D721Med (cell line): ENCODE measurements at places on chromosomes 6 and 20.

DNA sequence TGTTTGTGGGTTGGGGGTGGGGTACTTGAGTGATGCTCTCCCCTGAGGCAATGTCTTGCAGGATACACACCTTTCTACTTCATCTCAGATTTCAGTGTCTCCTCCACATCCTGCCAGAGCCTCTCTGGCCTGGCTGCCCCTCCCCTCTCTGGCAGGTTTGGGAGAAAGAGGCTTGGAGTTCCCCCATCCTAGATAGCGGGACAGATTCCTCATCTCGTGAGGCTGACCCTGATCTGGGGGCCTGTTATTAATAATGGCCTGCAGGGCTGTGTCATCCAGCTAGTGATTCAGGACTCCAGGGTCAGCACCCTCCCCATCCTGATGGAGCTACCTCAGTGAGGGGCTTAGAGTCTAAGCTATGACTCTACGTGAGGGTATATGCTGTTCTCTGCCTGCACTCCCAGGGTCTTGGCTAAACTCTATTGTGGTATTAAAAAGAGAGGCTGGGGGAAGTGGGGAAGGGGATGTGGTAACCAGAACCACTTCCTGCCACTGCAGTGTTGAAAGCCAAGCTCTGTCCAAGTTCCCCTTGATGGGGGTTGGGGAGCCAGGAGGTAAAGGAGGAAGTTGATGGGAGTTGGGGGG lies 3.7 kb upstream of the MMP9 start:
- DNase-seq, result no peak

DNA sequence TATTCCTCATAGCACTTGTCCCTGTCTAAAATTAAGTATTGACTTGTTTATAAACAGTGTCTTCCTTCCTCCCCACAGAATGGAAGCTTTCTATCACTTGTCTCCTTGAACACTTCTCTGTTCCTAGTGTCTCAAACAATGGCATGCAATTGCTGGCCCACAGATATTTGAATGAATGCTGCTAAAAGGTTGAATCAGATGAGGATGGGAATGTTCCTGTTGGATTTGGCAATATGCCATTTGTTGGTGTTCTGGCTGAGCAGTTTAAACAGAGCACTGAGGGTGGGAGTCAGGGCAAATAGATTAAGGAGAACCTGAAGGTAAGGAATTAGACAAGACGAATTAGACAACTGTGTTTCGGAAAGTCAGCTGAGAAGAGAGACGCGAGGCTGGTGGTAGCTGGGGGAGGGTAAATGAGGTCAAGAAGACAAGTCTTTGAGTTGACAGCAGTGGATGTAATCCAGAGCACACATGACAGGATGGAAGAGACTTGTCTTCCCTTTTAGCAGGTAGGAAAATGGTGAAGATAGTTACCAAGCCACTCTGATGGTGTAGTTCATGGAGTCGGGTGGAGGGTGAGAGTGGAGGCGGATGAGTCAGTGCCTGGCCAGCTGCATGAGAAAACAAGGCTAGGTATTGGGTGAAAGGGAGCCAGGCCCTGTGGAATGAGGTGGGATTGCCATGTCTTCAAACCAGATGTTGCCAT lies 58.3 kb upstream of the GNRH2 start:
- no peak for DNase-seq

DNA sequence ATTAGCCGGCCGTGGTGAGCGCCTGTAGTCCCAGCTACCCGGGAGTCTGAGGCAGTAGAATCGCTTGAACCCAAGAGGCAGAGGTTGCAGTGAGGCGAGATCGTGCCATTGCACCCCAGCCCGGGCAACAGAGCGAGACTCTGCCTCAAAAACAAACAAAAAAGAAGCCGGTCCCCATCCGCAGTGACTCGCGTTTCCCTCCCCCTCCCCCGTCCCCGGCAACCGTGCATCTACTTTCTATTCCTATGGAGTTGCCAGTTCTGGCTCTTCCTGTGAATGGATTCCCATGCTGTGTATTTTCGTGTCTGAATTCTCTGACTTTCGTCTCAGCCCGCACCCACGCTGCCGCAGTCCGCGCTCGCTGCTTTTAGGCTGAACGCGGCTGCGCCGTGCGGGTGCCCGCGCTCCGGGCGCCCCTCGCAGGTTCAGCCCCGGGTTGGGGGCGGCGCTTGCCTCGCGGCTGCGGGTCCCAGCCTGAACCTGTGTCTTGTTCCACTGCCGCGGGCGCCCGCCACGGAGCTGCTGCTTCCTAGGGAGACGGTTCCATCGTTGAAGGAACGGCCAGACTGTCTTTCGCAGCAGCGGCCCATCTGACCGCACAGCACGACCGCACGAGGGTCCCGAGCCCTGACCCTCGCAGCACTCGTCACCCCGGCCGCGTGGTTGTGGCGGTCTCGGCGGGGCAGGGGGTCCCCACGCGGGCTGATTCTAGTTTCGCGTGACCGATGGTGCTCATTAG lies 1.1 kb upstream of the MRGBP start:
- no peak for DNase-seq

GRCh38 chr6:128097009-128097408 lies 196.2 kb upstream of the THEMIS start:
- DNase-seq, result no peak

DNA sequence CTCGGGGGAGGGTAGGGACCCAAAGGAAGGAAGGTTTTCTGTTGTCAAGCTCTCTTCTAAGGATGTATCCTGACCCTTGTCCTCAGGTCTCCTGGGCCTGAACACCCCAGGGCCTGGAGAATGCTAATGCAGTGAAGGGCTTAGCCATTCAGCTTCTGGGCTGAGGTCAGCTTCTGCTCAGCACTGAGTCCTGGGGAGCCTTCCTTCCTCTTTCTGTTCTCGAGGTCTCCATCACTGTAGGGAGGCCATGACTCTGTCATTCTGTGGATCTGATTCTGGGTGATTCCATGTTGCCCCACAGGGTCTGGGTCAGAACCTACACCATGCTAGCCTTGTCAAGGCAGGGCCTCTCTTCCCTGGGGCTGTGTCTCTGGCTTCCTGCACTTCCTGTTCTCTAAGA lies 712.7 kb downstream of the DHX35 start:
- DNase-seq, result no peak

DNA sequence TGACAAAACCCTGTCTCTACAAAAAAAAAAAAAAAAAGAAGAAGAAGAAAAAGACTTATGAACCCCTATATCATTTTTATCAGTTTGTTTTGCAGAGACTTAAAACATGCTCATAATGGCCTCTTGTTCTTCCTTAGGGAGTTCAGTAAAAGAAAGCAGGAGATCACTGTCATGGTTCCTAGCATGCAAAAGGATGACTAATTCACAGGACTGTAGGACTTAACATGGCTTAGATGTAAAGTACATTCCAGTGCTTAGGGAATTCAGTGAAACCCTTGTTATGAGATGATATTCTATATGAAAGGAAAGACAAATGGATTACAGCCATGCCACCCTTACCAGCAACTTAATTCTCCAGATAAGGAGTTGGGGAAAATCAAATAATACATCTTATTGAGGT lies 29.5 kb downstream of the EEF1A1 start:
- DNase-seq, result no peak

DNA sequence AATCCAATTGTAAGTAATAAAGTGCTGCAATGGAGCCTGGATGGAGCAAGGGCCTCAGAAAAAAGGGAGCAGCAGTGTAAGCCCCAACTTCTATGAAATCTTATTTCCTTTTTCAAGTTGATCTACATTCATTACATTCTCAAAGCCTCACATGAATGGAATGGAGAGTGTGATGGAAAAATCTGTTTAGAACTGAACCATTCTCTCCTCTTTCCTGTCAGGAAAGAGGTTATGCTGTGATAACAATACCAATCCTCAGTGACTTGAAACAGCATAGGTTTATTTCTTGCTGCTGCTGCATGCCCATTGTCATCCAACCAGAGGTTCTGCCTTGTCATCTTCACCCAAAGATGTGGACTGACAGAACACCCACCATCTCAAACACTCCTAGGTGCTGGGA lies 8.9 kb upstream of the OR2H2 start:
- DNase-seq, result no peak

- no peak for DNase-seq
These were observed 128.9 kb downstream of the SCML4 start for GRCh38 chr6:107695061-107695720.

DNA sequence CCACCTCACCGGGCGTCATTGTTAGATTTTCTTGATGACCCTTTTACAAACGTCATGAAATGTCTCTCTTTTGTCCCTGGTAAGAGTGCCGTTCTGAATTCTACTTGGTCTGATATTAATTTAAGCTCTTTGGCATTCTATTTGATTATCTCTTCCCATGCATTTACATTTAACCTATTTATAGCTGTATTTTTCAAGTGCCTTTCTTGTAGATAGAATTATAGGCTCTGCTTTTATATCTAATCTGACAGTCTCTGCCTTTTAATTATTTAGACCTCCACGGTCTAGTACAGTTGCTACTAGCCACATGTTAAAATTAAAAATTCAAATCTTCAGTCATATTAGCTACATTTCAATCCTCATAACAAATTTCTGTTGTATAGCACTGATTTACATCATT lies 12.6 kb downstream of the RAB22A start:
- DNase-seq, result no peak

DNA sequence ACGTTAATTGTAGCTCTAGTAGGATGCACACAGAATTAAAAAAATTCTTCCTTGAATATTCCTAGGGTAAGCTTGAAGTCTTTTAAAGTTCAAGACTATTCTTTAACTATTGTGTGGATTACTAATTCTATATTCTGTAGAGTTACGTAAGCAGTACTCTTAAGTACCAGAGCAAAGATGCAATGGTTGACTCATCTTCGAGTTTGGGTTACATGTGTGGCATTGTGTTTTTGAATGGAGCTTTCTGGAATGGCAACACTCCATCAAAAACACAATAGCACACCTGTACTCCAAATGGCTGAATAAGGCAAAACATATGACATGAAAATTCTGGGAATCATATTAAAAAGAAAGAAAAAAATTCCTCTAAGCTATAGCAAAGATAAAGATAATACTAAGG lies 33.5 kb upstream of the CEP162 start:
- no peak for DNase-seq

DNA sequence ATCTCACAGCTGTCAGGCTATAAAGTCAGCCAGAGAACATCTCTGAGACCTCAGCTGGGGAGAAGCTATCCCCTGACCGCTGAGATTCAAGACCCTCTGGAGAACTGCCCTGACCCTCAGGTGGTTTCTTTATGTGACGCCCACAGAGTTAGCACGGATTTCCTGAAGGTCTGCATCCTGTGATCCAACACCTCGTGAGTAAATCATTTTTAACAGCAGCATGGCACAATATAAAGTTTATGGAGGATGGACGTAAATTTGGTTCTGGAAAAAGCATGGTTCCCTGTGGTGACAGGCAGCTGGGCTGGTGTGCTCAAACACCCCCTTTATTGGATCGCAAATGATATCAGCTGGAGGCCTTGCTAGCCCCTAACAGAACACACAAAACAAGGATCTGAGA lies 25.3 kb upstream of the TRAF3IP2 start:
- no peak for DNase-seq

DNA sequence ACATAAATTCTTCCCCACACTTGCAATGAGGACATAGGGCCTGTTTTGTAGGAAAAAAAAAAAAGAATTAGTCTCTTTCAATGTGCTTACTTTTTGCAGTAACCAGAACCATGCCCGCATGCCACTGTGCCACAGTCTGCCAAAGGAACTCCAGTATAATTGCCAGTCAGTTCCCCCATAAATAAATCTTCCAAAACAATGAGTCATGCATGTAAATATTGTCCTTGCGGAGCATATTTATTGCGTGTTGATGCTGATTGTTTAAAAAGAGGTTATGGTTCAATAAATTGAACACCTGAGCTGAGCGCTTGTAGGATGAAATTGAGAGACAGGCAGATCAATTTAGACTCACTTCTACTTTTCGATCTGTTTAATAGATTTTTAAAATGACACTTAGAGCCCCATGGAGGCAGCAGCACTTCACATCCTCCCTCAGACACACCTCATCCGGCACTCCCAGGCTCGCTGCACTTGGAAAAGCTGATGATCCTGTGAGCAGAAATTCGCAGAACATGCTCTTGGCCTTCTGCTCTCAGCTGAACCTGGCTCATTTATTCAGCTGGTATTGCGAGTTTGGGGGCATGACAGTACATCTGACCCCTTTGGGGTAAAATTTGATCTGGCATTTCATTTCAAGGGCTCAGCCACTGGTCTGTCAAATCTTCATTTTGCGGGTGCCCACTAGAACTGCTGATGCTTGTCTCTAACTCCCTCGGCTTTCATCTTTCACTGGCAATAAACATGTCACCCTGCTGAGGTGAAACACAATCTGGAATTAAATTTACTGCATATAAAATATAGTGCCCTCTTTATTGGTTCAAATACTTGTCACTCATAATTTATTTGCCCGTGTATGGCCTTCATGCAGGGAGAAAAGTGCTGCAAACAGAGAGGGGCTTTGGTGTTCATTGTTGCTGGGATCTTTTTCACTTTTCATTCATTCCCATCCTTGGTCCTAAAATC lies 371.1 kb upstream of the POU3F2 start:
- no peak for DNase-seq

GRCh38 chr6:48197941-48198340 lies 86.9 kb upstream of the PTCHD4 start:
- DNase-seq, result no peak

- no peak for DNase-seq
These were observed 230.7 kb upstream of the QKI start for GRCh38 chr6:163183806-163184205.

DNA sequence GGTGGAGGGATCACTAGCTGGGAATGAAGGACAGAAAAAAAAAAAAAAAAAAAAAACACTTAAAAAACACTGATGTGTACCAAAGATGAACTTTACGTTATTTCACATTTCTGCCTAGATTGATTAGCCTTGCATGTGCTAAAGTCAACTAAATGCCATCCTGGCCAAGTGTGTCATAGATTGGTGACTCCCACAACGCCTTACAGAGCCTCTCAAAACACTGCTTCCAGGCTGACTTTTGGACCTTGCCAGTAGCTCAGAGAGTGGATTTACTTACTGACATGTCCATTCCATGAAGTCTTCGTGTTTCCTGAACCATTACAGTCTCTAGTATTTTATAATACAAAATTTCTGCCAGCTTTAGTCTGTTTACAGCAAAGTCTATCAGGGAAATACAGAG lies 40.5 kb downstream of the RBL1 start:
- DNase-seq, result no peak
